ENCODE measurements at places on chromosomes 6 and 20.
A peak's percentile ranks its signal among the peaks of the same experiment; 100 is the strongest.

GRCh38 chr20:57701090-57701489 lies 8.7 kb downstream of the PMEPA1 start:
- DNase-seq = no peak

DNA sequence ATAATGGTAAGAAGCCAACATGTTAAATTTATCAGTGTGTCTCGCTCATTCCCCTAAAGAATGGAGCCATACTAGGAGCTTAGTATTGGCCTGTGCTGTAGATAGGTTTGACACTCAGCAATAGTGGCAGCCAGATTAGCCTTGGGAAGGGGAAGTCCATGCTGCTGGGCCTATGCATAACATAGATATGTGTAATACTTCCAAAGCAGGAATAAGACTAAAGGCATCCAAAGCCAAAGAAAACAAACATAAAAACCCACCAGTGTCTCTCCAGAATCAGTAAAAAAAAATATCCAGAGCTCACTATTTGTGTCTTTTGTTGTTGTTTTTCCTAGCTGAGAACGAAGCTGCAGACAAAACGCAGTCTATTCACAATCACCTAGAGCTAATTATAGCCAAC lies 104.2 kb upstream of the STXBP5 start:
- no peak for DNase-seq

DNA sequence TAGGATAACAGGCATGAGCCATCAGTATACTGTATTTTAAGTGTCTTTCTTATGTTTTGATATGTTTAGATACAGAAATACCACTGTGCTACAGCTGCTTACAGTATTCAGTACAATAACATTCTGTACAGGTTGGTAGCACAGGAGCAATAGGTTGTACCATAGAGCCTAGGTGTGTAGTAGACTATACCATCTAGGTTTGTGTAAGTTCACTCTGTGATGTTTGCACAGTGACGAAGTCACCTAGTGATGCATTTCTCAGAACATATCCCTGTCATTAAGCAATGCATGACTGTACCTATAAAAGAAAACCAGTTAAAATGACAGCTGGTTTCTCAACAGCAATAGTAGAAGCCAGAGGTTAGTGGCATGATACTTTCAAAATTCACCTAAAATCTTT lies 3.0 kb upstream of the ZBTB24 start:
- DNase-seq = no peak

- DNase-seq = no peak
Measured at GRCh38 chr20:21280522-21281016, 22.6 kb upstream of the XRN2 start.

DNA sequence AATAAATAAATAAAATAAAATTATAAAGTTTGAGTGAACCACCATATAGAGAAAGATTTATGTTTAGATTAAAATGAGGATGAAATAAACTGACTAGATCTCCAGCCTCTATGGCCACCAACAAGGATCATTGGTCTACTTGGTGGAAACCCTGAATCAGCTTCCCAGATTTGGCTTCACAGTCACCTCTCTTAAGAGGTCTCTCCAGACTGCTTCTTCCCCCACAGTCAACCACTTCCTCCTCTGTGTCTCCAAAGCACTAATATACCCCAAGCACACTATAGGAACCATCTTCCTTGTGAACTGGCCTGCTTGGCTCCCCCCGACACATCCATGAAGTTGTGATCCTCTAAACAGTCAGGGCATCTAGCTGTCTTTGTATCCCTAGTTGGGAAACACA lies 529.6 kb upstream of the RNF217 start:
- no peak for DNase-seq

DNA sequence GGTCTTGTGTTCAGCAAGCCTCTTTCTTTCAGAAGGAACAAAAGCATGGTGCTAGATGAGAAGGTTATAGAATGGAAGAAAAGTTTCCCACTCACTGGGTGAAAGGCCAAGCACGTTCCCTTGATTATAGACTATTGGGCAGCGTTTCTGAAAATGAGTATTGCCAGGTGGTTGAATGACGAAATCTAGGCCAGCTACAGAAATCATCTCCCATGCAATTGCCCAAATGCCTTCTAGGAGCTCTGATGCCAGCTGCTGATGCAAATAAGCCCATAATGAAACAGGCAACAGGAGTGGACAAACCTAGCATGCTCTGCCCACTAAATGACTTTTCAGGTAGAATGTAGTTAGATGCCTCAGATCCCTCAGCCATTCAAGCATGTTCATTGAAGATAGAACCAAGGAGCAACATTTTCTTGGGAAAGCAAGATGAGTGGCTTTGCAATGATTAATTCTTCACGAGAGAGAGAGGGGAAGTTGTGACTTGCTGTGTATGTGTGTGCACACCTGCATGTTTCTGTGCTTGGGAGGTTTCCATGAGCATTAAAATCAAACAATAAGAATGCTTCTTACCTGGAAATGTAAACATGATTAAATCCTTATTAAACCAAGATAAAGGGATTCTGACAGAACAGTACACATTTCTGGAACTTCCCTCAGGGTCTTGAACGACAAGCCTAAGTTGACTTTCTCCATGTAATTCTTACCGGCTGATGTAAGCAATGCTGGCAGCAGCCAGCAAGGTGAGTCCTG lies 43.6 kb downstream of the ADTRP start:
- DNase-seq = no peak

- no peak for DNase-seq
Measured at GRCh38 chr6:1402868-1403267, 13.5 kb downstream of the FOXF2 start.

DNA sequence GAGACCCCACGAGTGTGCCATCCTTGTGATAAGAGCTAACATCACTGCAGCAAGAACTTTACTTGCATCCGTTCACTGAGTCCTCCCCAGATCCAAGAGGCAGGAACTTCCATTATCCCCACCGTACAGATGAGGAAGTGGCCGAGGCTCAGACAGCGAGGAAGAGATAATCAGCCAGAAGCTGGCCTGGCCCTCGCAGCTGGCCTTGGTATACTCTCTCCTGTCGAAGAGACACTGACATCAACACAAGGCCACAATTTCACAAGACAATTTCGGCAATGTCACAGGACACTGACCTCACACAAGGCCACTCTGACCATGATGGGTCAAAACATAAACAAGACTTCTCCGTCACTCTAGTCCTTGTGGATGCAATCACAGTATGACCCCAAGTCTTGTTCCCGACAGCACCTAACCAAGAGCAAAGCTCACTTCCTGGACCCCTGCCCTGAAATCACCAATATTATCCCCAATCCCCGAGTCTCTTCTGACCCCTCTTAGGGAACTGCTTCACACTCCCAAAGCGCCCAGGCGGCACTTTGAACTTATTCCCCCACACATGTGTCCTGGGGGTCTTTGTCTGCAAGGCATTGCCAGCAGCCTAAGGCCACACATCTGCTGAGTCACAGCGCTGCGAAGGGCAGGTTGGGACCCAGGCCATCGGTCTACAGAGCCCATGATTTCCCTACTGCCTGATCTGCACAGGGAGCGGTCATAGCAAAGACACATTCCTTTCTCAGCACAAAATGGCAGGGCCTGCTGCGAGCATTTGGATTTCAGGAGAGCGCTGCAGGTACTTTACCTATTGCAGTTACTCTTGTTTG lies 14.8 kb upstream of the VAPB start:
- DNase-seq = no peak

- DNase-seq = no peak
Measured at GRCh38 chr6:131787079-131787478, 20.7 kb upstream of the ENPP1 start.

GRCh38 chr6:27019651-27020552 lies 227.6 kb upstream of the PRSS16 start:
- peak; percentile 81 for DNase-seq

DNA sequence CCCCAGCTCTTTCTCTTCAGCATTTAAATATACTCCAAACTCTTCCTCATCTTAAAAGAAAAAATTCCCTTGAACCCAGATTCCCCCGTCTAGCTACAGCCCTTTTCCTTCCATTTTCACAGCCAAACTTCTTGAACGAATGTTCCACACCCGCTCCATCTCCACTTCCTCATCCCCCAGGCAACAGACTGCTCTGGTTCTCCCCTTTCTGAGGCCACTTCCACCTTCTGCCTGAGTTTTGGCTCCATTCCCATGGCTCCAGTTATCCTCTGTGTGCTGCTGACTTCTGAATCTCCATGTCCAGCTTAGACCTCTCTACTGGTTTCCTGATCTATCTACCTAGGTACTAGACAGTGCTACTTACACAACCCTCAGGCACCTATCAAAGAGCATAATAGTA lies 106.4 kb downstream of the RALGAPA2 start:
- no peak for DNase-seq

DNA sequence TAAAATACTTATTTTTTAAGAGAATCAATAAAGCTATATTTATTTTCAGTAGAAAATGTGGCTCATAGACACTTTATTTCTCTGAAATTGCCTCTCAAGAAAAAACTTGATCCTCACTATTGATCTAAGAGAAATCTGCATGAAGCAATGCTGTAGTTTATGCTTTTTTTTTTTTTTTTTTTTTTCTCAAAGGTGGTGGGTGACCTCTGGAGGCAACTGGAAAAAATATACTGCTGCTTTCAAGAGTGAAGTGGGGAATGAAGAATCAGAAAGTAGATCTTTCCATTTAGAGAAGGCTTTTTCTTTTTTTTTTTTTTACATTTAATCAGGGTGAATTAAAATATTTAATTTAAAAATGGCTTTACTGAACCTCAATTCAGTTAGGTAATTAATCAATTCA lies 169.3 kb downstream of the SLC16A10 start:
- DNase-seq = no peak

DNA sequence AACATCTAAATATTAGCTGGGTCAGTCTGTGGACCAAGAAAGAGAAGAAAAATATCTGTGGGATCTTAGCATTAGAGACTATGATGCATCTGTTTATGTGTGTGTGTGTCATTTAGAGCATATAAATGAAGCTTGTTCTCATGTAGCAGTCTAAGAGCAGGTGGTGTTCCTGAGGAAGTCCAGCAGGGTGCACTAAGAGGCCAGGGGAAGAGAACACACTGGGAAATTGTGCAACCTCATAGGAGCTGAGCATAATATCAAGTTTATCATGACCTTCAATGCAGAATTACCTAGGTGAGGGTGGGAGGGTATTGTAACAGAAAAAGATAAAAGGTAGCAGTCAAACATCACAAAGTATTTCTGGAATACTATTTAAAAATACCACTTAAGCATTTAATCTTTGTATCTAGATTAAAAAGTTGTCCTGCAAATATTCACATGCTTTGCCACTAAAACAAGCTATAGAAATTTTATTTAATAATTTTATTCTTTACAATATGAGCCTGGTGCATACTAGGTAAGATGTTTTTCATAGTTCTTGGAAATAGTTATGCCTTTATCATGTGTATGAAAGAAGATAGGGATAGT lies 80.5 kb downstream of the SMPDL3A start:
- peak; percentile 43 for DNase-seq

DNA sequence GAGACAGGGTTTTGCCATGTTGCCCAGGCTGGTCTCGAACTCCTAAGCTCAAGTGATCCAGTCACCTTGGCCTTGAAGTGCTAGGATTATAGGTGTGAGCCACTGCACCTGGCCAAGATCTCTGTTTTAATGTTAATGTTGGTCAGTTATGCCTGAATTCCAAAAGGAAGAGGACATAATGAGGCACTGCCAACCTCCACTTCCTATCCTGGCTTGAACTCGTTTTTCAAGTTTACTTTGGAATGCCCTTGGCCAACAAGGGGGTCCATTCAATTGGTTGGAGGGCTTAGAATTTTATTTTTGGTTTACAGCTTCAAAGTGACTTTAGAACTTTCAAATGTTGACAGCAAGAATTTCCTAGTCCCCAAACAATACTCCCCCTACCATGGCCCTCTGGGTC lies 29.8 kb downstream of the DNAAF9 start:
- DNase-seq = no peak

- no peak for DNase-seq
Measured at GRCh38 chr20:44255942-44256341, 8.8 kb downstream of the GDAP1L1 start.

- DNase-seq = no peak
Measured at GRCh38 chr20:18650224-18650623, 62.4 kb downstream of the DTD1 start.

GRCh38 chr6:123203928-123204327 lies 207.9 kb downstream of the CLVS2 start:
- DNase-seq = no peak

DNA sequence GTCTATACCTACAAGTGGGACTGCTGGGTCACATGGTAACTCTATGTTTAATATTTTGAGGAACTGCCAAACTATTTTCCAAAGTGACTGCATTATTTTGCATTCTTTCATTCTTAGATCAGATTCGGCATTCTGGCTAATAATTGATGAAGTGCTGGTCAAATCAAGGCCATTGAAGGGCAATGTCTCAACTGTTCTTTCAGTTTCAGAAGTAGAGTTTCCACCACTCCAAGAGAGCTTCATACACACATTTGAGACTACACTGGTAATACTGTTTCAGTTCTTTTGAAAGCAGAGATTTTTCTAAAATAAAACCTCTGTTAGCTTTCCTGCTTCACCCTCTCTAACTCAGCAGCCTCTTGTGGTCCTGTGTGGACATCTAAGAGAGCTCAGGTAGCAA lies 154.5 kb downstream of the CFAP61 start:
- no peak for DNase-seq

GRCh38 chr20:35472209-35472608 lies 16.8 kb downstream of the CEP250 start:
- DNase-seq = no peak

DNA sequence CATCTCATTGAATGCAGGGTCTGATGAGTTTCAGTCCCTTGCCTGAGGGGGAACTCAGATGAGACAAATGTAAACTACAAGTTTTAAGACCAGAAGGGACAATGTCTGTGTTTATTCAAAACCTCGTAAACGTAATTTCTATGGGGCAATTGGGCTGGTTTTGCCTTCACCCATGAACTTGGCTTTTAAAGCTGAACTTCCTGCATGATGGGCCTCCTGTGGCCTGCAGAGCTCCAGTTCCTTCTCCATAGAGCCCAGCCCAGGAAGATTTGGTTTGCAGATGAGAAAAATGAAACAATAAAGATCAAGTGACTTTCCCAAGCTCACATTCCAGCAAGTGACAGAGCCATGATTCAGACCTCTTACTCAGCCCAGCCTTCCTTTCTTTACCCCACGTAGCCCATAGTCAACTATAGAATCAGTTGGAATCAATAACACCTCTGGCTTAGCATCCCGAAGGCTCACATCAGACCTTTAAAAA lies 612.3 kb downstream of the UTRN start:
- DNase-seq = peak; percentile 94

GRCh38 chr20:60695226-60696000 lies 556.6 kb upstream of the CDH4 start:
- DNase-seq = no peak

DNA sequence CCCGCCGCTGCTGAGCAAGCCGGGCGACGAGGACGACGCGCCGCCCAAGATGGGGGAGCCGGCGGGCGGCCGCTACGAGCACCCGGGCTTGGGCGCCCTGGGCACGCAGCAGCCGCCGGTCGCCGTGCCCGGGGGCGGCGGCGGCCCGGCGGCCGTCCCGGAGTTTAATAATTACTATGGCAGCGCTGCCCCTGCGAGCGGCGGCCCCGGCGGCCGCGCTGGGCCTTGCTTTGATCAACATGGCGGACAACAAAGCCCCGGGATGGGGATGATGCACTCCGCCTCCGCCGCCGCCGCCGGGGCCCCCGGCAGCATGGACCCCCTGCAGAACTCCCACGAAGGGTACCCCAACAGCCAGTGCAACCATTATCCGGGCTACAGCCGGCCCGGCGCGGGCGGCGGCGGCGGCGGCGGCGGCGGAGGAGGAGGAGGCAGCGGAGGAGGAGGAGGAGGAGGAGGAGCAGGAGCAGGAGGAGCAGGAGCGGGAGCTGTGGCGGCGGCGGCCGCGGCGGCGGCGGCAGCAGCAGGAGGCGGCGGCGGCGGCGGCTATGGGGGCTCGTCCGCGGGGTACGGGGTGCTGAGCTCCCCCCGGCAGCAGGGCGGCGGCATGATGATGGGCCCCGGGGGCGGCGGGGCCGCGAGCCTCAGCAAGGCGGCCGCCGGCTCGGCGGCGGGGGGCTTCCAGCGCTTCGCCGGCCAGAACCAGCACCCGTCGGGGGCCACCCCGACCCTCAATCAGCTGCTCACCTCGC lies 1.5 kb downstream of the ARID1B start:
- no peak for DNase-seq

Measured in HCT116 (cell line).